ENCODE measurements at places on chromosomes 6 and 20. TPM values are rescaled to one million over a fixed set of nuclear protein-coding genes. Genes with fewer than 3 reads are reported as not detected.

CGAS gene
- 16.2 TPM for polyA plus RNA-seq

HMGN3 gene
- polyA plus RNA-seq: 87.8 TPM

ECT2L gene
- polyA plus RNA-seq: 0.23 TPM

AVP gene
- polyA plus RNA-seq: not detected

OR2B6 gene
- not detected for polyA plus RNA-seq

SALL4 gene
- polyA plus RNA-seq: not detected

NOX3 gene
- not detected for polyA plus RNA-seq

BEND6 gene
- polyA plus RNA-seq: not detected

ARG1 gene
- not detected for polyA plus RNA-seq

NKX2-2 gene
- not detected for polyA plus RNA-seq

CPNE5 gene
- 280 TPM for polyA plus RNA-seq

COL19A1 gene
- 5.3 TPM for polyA plus RNA-seq

ISM1 gene
- polyA plus RNA-seq: 0.13 TPM

HLA-DQA2 gene
- 167 TPM for polyA plus RNA-seq

ABHD16B gene
- polyA plus RNA-seq: 0.19 TPM

DCDC2 gene
- polyA plus RNA-seq: not detected

C6orf15 gene
- not detected for polyA plus RNA-seq

ANKEF1 gene
- polyA plus RNA-seq: 6.2 TPM

RIN2 gene
- not detected for polyA plus RNA-seq

WFDC12 gene
- polyA plus RNA-seq: not detected

HCK gene
- polyA plus RNA-seq: 52.0 TPM

CNKSR3 gene
- not detected for polyA plus RNA-seq

IPCEF1 gene
- polyA plus RNA-seq: 2.1 TPM

ADGRF4 gene
- polyA plus RNA-seq: not detected

AKAP12 gene
- not detected for polyA plus RNA-seq

CMTR1 gene
- 27.5 TPM for polyA plus RNA-seq

GSTA2 gene
- polyA plus RNA-seq: not detected

GGTLC1 gene
- not detected for polyA plus RNA-seq

SLC22A16 gene
- polyA plus RNA-seq: not detected

SMPDL3A gene
- polyA plus RNA-seq: 1.4 TPM

KHDC1L gene
- not detected for polyA plus RNA-seq

MRPS10 gene
- 44.8 TPM for polyA plus RNA-seq

SIRPB2 gene
- polyA plus RNA-seq: 0.15 TPM

POM121L2 gene
- not detected for polyA plus RNA-seq

GSTA1 gene
- polyA plus RNA-seq: not detected
